ENCODE measurements at places on chromosomes 13 and 19.

GRCh38 chr13:51740698-51741097 lies 63.3 kb downstream of the DHRS12 start:
- DNase-seq: no peak

DNA sequence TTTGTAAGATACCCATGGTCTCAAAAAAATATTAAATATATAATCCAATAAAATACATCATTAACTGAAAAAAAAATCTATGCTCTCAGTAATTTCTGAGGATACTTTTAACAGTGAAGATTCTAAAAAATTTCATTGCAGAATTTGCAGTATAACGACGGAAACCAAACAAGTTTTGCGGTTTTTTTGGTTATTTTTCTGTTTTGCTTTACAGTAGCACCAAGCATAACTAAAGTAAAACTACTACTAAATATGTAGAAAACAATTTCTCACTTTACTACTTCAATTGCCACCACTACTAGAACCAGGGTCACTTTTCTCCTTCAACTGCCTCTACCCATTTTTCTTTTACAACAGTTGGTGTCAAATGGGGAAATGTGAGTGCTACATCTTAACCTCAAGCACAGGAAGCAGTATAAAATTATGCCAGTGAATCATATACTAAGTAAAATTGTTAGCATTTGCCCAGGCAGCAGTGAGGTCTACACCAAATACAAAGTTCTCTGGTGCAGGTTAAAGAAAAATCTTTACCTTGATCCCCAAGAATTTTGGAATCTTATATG lies 24.1 kb downstream of the MICU2 start:
- no peak for DNase-seq

DNA sequence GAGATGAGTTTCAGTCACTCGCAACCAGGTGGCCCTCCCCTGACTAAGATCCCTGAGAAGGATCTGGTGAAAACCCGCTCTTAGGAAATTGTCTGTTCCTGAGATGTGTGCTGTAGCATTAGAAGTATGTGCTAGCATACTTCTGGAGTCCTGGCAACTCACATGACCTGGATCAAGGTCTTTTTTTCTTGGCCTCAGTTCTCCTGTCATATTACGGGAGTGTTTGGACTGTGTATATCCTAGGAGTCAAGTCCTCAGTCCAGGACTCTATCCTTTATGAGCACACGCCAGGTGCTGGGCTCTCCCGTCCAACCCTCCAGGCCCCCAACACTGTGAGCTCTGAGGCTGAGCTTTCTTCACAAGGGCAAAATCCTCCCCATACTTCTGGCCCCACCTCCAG lies 156.4 kb downstream of the UQCRFS1 start:
- no peak for DNase-seq

- peak; percentile 91 for DNase-seq
Observed at GRCh38 chr13:79480954-79481684, at the start of gene NDFIP2. NDFIP2 (plus strand) TSS chr13:79481155; CDS start chr13:79481204, 49 bp downstream.

DNA sequence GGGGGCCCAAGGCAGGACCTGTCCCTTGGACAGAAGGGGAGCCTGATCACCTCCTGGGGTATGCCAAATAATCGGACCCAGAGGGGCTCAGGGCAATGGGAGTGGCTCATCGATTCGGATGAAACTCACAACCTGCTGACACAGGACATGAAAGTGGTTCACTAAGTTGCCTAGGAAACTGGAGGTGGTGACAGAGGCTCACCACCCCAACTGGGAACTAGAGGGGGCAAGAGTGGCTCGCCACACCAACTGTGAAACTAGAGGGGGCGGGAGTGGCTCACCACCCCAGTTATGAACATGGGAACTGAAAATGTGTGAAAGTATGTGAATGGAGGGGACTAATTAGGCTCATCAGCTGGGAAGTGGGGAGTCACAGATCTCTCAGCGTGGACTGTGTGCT lies 46.3 kb upstream of the ZNF737 start:
- DNase-seq: no peak

GRCh38 chr19:20287070-20287469 lies 120.1 kb downstream of the ZNF486 start:
- DNase-seq: no peak

GRCh38 chr13:94319501-94319900 lies 160.0 kb downstream of the DCT start:
- DNase-seq: no peak

DNA sequence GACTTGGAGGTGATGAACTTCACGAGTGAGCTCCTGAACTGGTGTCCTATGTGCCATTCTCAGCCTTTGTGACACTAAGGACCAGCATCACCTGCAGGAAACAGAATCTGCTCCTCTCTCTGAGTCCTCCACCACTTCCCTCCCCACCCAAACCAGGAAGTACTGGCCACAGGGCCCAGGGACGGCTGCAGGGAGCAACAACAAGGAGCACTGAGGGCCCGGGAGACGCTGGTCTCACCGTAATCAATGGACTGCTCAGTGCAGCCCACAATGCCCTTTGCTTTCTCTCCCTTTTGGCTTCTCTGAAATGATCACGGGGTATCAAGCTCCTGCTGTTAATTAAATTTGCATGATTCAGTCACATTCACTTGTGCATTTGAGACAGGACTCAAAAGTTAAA lies 18.6 kb downstream of the PEPD start:
- no peak for DNase-seq

DNA sequence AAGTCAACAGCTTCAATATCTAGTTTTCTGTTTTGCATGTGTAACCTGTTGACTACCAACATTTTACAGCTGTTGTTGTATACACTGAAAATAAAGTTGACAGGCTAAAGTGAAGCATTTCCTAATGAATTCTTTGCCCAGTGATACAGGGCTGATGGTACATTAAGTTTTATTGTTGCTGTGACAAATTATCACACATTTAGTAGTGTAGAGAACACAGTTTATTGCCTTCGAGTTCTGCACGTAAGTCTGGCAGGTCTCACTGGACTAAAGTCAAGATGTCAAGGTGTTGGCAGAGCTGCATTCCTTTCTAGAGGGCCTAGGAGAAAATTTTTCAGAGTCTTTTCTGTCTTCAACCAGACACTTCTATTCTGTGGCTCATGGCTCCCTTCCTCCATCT lies 184.2 kb downstream of the SLITRK6 start:
- no peak for DNase-seq

GRCh38 chr13:102877303-102877702 lies 31.5 kb downstream of the ERCC5 start:
- DNase-seq: no peak

GRCh38 chr13:23612731-23613130 lies 42.5 kb downstream of the TNFRSF19 start:
- DNase-seq: no peak

GRCh38 chr13:39040206-39040605 lies 1.9 kb downstream of the NHLRC3 start:
- DNase-seq: no peak

DNA sequence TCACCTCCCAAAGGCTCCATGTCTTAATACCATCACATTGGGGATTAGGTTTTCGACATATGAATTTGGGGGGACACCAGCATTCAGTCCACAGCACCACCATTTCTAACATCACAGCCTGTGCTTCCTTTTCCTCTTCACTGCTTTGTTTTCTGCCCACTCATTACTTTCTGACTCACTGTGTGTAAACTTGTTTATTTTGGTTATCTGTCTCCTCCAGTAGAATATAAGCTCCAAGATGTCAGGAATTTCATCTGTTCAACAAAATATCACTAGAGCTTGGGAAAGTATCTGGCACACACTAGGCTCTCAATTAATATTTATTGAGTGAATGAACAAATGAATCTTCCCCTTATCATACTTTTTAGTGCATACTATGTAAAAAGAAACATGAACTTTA lies 152.0 kb downstream of the NUFIP1 start:
- no peak for DNase-seq

DNA sequence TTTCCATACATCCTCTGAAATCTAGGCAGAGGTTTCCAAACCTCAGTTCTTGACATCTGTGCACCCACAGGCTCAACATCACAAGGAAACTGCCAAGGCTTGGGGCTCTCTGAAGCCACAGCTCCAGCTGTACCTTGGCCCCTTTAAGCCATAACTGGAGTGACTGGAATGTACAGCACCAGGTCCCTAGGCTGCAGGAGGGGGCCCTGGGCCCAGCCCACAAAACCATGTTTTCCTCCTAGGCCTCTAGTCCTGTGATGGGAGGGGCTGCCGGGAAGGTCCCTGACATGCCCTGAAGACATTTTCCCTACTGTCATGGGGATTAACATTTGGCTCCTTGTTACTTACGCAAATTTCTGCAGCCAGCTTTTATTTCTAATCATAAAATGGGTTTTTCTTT lies 1093.0 kb upstream of the PCDH9 start:
- no peak for DNase-seq

DNA sequence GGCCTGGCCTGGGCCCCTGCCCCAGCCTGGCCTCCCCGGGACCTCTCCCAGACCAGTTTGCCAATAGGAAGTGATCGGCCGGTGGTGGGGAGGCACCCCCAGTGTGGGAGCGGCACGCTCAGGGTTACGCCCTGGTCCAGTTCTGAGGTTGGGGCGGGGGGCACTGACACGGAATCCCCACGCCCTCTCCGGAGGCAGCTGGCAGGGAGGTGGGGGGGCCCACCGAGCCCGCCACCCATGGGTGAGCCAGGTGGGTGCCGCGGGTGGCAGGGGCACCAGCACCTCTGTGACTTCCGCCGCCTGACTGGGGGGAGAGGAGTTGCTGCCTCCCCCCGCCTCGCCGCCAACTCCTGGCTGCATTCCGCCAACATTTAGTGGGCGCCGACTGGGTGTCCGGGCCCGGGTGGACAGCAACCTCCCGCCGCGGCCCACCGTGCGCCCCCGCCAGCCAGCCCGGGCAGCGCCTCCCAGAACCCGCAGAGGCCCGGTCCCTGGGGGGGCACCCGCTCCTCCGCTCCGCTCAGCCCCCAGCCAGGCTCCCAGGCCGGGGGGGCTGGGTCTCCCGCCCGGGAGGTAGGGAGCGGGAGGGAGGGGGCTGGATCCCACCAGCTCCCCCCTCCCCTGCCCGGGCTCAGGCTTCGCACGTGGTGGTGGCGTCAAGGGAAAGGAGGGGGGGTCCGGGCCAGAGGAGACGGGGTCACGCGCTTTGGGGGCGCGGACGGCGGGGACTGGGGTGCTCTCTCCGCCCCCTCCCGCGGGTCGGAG lies 2.0 kb downstream of the ZBTB7A start:
- DNase-seq: peak; percentile 54

DNA sequence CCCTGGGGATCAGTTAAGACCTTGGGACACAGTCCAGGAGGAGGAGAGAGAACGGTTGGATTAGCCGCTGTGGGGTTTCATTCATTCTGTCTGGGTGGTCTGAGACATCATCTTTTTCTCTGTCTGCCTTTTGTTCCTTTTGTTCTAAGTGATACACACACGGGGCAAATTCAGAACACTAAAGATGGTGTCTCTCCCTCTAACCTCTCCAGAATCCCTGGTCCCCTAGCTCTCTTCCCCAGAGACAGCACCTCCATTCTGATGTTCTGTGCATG lies 5.0 kb downstream of the BICRA start:
- no peak for DNase-seq

DNA sequence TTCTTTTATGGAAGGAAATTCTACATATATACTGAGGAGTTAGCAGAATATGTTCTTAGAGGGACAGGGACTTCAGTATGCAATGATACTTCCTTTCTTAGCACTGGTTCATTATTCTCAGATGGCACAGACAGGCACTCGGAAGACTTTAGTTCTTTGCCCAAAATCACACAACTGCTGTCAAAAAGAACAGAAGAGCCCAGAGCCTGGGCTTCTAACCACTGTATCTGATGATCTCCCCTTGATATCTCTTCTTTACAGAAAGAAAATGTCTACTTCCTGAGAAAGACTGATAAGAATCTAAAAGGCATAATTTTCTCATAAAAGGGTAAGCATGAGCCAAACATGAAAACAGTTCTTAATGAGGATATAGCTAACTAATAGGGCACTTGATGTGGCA lies 2034.2 kb upstream of the PRR20A start:
- DNase-seq: no peak

- no peak for DNase-seq
Observed at GRCh38 chr19:11587975-11588631, 9.2 kb upstream of the ZNF627 start.

DNA sequence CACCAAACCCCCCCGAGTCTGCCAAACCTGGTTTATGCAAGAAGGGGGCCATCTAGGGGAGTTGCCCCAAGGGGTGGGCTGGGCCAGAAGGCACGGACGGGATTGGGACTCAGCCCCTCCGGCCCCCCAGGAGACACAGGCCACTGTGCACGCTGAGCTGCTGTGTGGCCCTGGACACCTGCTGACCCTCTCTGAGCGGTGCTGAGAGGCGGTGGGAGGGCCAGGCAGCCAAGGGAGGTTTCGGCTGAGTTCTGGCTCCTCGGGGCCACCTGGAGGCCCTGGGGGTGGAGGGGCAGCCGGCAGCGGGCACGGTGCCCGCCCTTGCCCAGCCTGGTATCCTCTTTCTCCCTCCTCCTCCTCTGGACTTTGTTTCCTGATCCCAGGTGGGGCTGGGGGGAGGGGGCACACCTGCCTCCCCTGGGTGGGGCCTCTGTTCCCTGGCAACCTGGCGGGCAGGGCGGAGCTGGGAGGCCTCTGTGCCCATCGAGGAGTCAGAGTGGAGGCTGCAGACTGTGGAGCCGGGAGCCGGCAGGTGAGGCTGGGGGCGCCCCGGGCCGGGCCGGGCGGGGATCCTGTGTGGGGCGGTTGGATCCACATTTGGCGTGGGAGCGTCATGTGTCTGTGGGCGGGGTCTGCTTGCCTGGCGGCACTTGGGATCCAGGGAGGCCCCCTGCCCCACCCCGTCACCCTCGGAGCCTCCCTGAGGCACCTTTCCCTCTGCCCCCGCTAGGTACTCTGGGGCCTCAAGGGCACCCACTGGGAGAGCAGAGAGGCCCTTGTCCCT lies at the start of gene MISP:
Gene MISP (plus strand): TSS at position 473 of the 784 bp plus-strand sequence. CDS start 5,835 bp downstream, outside the sequence.
- DNase-seq: no peak

GRCh38 chr13:94427313-94427953 lies 52.0 kb downstream of the DCT start:
- DNase-seq: no peak

- no peak for DNase-seq
Observed at GRCh38 chr19:33522371-33522662, 726 bp upstream of the PEPD start.

GRCh38 chr19:44758596-44758995 lies 10.1 kb downstream of the BCL3 start:
- no peak for DNase-seq

GRCh38 chr19:35438527-35438926 lies 9.5 kb upstream of the FFAR2 start:
- no peak for DNase-seq

Measured in activated naive CD4-positive, alpha-beta T cell treated with anti-CD3 and anti-CD28 coated beads, Interleukin-2, amount 50 U/mL, for 16 hours (primary cell).